ENCODE measurements at places on chromosomes 6 and 20.

- no peak for DNase-seq
These were observed 15.9 kb downstream of the GPR31 start for GRCh38 chr6:167141667-167142432.

- no peak for DNase-seq
These were observed 43.9 kb upstream of the NOL4L start for GRCh38 chr20:32628960-32629530.

DNA sequence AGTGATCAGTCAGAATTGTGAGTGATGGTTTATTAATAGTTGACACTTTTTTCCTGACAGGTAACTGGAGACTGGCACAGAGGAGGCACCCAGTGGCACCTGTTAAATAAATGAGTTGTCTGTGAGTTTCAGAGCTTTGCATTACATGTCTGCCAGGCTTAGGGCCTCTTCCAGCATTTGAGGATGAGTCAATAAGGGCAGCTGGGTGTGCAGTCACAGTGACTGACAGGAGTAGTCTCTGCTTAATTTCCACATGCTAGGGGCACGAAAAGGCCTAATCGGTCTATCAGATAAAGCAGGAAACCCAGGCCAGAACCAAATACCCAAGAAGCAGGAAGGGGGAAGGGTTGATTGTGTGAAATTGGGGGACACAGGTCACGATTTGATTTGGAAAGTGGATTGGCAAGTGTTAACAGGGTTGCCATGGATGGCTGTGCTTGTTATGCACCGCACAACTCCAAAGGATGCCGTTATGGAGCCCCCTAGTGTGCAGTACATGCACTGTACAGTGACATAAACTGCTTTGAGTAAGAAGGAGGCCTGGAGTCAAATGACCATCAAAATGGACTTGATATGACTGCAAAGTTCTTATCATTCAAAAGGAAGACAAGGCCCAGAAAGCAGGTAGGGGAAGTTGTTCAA, 111.9 kb upstream of the GGTLC1 start:
- DNase-seq, result peak; percentile 51

DNA sequence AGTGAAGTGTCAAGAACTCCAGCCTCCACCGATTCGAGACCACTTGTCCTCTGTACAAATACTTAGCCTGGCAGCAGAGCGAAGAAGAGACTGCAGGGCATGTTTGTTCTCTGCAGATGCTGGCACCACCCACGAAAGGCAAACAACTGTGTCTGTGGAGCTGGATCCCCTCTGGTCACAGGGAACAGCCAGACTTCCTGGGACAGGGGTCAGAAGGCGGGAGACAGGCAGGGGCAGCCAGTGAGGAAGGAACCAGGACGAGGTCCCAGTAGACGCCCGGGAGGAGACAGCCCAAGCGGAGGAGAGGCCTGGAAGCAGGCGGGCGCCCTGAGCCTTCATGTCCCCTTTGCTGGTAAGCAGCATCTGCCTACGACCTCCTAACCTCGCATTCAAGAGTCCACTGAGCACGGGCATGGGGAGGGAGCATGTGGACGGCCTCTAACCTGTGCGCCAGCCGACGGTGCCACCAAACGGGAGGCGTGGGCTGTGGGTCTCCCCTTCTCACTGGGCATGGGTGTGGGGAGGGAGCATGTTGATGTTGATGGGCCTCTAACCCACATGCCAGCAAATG, 265.5 kb downstream of the DLL1 start:
- DNase-seq, result no peak
